ENCODE measurements at places on chromosomes 13 and 19. TPM values are rescaled to one million over a fixed set of nuclear protein-coding genes. Genes with fewer than 3 reads are reported as not detected.

DNA sequence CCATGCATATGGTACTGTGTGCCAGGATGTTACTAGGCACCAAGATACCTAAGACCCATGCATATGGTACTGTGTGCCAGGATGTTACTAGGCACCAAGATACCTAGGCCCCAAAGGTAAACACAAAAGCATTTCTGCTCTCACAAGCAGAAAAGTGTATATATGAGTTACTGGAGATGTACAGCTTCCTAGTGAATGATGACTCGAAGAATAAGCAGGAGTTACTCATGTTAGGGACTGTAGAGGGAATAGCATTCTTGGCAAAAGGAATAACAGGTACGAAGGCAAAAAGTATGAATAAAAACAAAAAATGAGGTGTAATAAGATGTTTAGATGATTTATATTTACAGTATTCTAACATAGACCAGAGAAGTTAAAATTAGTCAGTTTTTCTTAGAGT, 383.7 kb downstream of the DIAPH3 start:
- no peak for DNase-seq

DNA sequence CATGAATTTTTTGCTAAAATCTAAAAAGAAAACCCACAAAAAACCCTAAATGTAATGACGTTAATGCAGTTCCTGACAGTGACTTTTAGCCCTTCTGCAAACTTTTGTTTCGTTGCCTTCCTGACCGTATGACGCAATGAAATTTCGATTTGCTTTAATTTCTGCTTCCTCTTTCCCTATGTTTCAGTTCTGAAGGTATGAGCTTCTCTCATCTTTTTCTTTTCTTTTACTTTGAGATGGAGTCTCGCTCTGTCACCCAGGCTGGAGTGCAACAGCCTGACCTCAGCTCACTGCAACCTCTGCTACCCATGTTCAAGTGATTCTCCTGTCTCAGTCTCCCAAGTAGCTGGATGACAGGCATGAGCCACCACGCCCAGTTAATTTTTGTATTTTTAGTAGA, 6.1 kb upstream of the LILRA5 start:
- no peak for DNase-seq

DNA sequence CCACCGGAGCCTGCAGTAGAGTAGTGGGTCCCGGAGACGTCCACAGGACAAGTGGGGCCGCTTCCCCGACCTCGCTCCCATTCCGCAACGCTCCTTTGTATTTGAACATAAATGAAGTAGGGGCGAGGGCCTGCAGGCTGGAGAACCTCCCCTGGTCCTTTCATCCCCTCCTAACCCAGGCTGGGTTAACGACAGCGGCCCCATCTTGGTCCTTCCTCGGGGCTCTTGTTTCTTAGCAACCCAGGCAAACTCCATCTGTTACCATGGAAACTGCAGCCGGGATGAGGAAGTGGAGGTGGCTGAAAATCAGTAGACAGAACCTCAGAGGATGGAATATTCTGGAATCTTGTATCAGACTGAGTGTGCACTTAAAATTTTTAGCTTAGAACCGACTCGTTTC, 132.6 kb upstream of the USP29 start:
- no peak for DNase-seq

- DNase-seq = peak; percentile 63
Observed at GRCh38 chr13:44471686-44472085, 98.1 kb downstream of the SERP2 start.

- DNase-seq = peak; percentile 68
Observed at GRCh38 chr13:24207841-24208667, 47.5 kb downstream of the SPATA13 start.

DNA sequence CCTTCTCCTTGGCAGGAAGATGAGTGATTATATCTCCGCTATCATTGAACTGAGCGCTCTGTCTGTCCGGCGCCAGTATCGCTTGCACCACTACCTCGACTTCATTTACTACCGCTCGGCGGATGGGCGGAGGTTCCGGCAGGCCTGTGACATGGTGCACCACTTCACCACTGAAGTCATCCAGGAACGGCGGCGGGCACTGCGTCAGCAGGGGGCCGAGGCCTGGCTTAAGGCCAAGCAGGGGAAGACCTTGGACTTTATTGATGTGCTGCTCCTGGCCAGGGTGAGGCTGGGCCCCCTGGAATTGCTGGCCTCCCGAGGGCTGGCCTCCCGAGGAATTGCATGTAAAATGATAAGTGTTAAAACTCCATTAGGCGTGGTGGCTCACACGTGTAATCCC, 32.1 kb downstream of the CYP4F22 start:
- no peak for DNase-seq

DNA sequence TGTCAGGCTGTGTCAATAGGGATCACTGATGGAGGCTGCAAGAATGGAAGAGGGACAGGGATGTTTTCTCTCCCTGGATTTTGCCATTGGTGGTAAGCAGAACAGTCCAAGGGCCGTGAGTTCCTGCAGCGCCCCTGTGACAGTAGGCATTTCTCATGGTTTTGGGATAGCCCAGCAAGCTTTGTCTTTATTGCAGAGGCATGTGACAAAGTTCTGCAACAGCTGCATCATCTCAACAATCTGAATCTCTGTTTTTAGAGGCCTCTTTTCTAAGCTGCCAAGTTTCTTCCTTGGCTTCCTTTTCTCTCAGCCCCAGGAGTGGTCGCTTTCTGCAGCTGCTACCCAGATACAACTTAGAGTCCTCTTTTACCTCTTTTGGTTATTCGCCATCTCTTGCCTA, 95.7 kb upstream of the TSHZ3 start:
- DNase-seq = peak; percentile 13

GRCh38 chr19:1523412-1524286, at the start of gene PLK5:
Gene PLK5, plus strand, starts transcription at chr19:1524077. Its CDS starts 2,920 bp downstream, at chr19:1526997.
- DNase-seq = no peak

GRCh38 chr13:98370806-98371515, 193.9 kb upstream of the RNF113B start:
- peak; percentile 90 for DNase-seq

GRCh38 chr13:36552334-36552733, 120.0 kb downstream of the CCNA1 start:
- DNase-seq = no peak

GRCh38 chr13:112842343-112842856, 126.6 kb upstream of the MCF2L start:
- peak; percentile 48 for DNase-seq

- DNase-seq = no peak
Observed at GRCh38 chr19:16420336-16420676, 51.5 kb downstream of the EPS15L1 start.

DNA sequence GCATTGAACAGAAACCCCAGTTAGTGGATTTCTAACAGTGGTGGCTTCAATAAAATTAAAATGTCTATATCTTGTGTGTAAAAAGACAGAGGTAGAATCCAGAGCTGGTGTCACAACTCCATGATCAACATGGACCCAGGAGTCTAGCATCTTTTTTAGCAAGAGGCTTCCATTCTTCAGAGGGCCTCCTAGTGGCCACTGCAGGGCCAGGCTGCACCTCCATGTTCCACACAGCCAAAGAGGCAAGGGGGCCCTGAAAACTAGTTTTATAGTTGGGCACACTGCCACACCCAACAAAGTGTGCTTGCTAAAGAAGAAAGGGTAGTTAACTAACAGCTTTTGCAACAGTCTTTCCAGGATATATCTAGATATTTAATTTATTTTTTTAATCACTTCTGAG, 12.9 kb downstream of the N4BP2L1 start:
- DNase-seq = no peak

- DNase-seq = peak; percentile 23
Observed at GRCh38 chr13:98976941-98977340, 923 bp downstream of the DOCK9 start.

DNA sequence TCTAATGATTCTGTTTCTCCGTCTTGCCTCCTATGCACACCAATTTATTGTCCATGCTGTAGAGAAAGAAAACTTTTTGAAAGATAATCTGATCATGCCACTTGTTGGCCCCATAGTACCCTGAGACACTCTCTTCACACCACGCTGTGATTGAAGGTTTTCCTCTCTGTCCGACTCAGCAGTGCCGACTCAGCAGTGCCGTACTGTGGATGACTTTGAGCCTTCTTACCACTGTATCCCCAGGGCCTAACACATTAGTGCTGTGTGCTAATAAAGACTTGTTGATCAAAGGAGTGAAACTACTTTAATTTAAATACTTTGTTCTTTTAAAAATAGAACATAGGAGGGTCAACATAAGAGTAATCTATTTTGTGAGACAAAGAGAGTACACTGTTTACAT, 429.6 kb downstream of the KLF12 start:
- no peak for DNase-seq

DNA sequence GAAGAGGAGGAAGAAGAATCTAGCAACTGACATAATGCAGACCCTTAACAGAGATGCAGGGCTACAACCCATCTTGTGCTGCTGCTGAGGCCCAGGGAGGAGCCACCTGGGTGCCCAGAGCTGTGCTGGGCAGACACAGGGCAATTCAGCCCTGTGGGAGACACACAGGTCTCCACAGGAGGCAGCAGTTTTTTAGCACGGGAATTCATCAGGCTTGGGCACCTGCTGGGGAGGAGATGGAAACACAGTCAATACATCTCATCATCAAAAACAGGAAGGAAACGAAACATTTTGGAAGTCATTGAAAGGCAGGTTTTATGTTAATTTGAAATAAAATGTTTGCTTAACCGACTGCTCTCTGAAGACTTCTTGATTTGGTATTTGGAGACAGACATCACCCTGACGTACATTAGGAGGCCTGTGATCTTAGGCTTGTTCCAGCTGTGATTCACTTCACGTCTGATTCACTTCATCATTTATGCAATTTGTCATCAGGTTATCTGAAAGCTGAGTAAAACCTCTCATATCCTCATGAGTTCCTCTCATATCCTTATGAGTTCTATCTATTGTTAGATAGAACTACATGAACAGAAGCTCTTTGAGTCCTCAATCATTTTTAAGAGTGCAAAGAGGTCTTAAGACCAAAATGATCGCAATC, 77.4 kb downstream of the CYSLTR2 start:
- DNase-seq = peak; percentile 74

- no peak for DNase-seq
Observed at GRCh38 chr13:68076046-68076445, 845.9 kb upstream of the PCDH9 start.

- no peak for DNase-seq
Observed at GRCh38 chr19:53101518-53101917, 1.7 kb downstream of the ZNF160 start.

DNA sequence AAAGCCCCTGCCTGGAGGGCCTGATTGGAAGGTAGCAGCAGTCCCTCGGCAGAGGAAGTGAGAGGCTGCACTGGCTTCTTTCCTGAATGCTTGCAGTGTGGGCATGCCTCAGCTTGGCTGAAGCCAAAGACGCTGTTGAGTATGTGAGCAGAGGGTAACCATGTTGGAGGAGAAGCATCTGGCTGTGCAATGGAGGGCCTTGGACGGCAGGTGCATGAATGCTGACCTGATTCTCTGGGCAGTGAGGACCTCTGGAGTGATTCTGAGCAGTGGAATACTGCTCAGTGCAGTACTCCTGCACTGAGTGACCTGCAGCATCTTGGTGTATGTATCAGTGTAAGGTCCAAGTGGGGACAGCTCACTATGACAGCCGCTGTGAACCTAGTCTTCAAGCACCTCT, 46.9 kb downstream of the SOX1 start:
- DNase-seq = no peak

DNA sequence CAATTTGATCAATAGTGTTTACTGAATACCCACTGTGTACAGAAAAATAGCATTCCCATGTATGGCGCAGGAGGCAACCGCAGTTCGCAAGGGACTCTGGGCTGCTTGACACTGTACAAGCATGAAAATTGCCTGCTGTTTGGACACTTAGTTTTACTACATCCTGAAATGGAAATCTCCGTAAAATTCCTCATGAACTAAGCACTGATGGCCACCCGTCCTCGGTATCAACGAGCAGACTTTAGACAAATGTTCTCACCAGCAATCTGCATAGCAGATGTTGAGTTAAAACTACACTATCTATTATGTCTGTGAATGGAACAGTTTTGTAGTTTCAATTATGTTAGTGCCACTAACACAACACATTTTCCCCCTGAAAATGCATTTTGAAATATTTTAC, 294.7 kb downstream of the DCLK1 start:
- DNase-seq = peak; percentile 63

DNA sequence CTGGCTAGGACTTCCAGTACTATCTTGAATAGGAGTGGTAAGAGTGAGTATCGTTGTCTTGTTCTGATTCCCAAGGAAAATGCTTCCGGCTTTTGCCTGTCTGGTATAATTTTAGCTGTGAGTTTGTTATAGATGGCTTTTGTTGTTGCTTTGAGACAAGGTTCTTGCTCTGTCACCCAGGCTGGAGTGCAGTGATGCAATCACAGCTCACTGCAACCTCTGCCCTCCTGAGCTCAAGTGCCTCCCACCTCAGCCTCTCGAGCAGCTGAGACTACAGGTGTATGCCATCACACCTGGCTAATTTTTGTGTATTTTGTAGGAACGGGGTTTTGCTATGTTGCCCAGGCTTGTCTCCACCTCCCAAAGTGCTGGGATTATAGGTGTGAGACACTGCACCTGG, 6.1 kb upstream of the ZNF543 start:
- DNase-seq = no peak

GRCh38 chr13:95035311-95036109, 265.7 kb downstream of the ABCC4 start:
- no peak for DNase-seq

- DNase-seq = no peak
Observed at GRCh38 chr13:73440296-73440895, 381.6 kb downstream of the KLF5 start.

DNA sequence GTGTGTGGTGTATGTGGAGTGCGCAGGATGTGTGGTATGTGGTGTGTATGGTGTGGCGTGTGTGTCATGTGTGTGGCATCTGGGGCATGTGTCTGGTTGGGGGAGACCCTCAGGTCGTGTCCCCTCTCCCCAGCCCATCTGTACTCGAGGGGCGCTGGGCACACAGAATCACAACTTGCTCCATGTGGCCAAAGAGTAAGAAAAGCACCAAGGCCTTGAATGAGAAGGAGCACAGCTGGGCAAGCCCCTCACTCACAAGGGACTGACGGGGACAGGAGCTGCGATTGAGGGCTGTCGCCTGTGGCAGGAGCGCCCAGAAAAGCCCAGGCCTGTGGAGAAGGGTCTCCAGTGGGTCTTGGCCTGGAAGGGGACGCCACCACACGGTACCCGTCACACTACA, 62.8 kb downstream of the PEPD start:
- no peak for DNase-seq

- DNase-seq = peak; percentile 100
Observed at GRCh38 chr19:48468772-48469288, 339 bp upstream of the CYTH2 start.

DNA sequence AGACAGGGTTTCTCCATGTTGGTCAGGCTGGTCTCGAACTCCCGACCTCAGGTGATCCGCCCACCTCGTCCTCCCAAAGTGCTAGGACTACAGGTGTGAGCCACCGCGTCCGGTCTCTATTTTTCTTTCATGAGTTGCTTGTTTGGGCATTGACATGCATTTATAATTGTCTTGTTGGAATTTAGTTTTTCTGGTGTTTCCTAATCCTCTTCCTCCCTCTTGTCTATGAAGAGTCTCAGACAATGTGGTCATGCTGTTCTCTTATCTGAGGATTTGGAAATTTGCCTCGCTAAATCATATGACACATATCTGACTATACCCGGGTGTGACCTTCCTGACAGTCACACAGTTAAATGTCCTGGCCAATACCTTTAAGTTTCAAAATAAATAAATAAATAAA, 7.4 kb upstream of the CEACAM18 start:
- DNase-seq = no peak

GRCh38 chr19:6099033-6099432, 11.3 kb downstream of the RFX2 start:
- DNase-seq = no peak

Gene RDH8
- not detected for total RNA-seq

Gene IGFLR1
- total RNA-seq = 0.64 TPM

Gene PRODH2
- not detected for total RNA-seq

Gene POU2F2
- 1.3 TPM for total RNA-seq

Gene FFAR2
- not detected for total RNA-seq

Gene ODAD3
- total RNA-seq = 0.43 TPM

Gene DMKN
- 2.2 TPM for total RNA-seq

Gene MAP4K1
- 0.32 TPM for total RNA-seq

Gene OVOL3
- not detected for total RNA-seq
